Cortex of kidney (tissue), 1 donor: ENCODE measurements at places on chromosomes 6 and 20.

GRCh38 chr6:137271245-137272183 is 52.3 kb upstream of the IFNGR1 start:
- no peak for DNase-seq

DNA sequence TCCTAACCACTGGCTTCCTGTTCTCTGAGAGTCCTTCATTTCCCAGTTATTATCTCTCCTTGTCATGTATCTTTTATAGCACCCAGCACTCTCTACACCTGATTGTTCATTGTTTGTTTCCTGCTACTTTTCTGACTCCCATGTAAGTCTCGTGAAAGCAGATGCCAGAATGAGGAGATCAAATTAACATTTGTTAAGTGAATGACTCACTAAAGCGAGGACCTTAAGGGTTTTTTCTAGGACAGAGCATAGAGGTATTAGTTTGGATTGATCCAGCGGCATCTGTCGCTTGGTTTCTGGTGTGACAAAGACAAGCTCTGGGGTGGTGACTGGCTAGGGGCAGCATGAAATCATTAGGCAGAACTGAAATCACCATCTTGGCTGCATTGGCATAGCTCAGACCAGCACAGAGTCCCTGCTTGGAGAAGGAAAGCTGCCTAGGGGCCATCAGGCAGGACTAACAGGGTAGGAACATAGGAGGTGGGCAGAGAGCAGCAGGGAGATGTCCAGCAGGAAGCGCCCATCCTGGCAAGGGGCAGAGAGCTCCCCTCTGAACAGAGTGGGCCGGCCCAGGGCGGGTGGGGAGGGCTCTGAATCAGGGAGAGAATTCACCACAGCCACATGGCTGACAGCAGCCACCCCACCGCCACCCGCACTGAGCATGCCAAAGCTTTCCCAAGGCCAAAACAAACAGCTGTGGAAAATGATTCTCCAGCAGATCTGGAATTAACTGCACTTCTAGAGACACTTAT is 97.1 kb upstream of the CEP85L start:
- DNase-seq: no peak

GRCh38 chr6:18990059-18990978 is 603.2 kb downstream of the RNF144B start:
- no peak for DNase-seq

DNA sequence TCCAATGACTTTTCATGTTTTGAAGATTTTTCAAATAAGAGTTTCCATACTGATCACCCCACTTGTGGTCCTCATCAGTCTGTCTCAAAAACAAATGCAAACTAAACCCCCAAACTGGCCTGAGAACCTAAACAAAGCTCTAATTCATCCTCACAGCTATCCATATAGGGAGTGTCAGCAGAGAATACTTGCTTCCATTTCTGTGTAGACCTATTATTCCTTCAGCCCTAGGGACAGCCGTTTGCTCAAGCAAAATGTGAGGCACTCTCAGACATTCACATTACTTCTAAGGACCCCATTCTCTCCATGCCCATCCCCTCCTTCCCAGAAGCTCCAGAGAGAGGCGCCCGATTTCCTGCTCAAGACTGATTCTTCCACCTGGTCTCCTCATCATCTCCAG is 24.6 kb downstream of the DNAAF9 start:
- DNase-seq: no peak

GRCh38 chr20:5077761-5078387 is 41.9 kb downstream of the PCNA start:
- DNase-seq: no peak

GRCh38 chr6:77440206-77440976 is 22.9 kb downstream of the HTR1B start:
- no peak for DNase-seq

DNA sequence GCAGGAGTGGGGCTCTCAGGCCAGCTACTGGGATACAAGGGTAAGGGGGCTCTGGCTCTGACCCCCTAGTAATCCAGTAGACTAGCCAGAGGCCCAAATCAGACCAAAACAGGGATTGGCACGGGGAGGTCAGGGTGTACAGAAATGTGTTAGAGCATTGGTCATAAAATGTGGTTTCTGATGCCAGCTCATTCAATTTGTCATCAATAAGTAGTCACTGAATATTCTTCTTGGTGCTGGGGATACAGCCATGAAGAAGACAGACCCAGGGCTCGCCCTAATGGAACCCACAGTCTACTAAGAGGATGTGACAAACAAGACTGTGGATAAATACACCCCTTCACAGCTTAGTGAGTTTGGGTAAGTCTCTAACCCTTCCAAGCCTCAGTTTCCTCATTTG is 11.1 kb downstream of the MAP1LC3A start:
- no peak for DNase-seq

GRCh38 chr6:20746024-20746423 is 211.8 kb downstream of the CDKAL1 start:
- no peak for DNase-seq

DNA sequence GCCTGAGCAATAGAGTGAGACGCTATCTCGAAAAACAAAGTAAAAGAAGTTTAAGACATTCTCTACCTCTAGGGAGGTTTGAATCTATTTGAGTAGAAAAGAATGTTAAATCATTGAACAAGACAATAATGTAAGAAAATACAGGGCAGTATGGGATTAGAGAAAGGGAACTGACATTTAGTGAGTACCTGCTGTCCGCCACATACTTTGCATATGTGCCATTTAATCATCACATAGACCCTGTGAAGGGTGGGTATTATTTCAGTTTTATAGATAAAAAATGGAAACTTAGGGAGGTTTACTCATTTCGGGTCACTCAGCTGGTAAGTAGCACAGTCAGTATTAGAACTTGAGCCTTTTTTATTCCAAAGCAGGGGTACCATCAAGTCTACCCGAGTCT is 31.4 kb downstream of the STK4 start:
- no peak for DNase-seq

- no peak for DNase-seq
These were observed 619 bp downstream of the RREB1 start for GRCh38 chr6:7108196-7108963.

- DNase-seq: no peak
These were observed 63.9 kb downstream of the KCNS1 start for GRCh38 chr20:45037050-45037449.

GRCh38 chr6:7776509-7776908 is 50.6 kb downstream of the BMP6 start:
- DNase-seq: no peak

- no peak for DNase-seq
These were observed 39.1 kb upstream of the DDR1 start for GRCh38 chr6:30845183-30845582.

- DNase-seq: no peak
These were observed 78.7 kb downstream of the TMEM170B start for GRCh38 chr6:11616200-11616611.

DNA sequence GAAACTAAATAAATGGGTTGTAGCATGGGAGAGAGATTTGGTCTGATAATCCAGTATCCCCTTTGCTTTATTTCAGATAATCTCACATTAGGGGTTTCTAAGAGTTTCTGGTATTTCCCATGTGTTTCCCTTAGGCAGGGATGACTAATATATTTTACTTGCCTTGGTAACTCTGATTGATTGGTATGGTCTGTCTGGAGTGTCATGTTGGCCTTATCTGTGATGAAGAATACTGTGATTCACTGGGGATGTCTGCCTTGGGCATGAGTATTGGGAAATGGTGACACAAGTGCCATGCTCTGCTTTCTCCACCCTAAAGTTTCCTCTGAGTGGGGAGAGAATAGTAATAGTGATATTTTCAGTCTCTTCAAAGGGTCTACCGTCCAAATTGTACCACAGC is 10.1 kb downstream of the SLC22A2 start:
- DNase-seq: no peak

- DNase-seq: no peak
These were observed 151.7 kb downstream of the UST start for GRCh38 chr6:148898376-148899014.

- DNase-seq: no peak
These were observed 55.8 kb upstream of the MTRF1L start for GRCh38 chr6:153058291-153058690.

DNA sequence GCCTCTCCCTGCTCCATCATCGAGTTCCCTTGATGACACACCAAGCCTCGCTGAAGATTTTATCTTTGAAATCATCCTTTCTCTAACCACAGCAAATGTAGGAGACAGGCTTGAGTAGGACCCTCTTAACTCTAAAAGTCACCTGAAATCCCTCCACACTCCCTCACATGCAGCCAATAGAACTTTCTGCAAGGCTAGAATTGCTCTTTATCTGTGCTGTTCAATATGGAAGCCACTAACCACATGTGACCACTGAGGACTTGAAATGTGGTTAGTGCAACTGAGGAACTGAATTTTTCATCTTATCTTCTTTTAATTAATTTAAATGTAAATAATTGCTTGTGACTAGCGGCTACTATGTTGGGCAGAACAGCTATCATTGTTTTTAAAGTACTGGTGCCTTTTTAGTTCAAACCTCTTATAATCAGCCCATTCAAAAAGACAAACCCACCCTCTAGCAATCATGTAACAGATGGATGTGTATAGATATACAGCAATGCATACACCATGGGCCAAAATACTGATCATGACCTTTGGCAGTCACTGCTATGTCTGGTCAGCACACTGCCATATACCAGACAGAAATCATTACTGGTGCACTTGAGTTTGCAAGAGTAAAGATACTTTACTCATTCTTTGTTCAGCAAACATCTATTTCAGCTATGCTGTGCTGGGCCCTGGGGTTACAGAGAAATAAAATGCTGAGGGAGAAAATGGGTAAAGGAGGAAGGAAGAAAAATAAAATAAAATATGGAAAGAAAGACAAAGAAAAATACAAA is 50.0 kb downstream of the GFOD1 start:
- no peak for DNase-seq

GRCh38 chr6:45514454-45515230 is 136.9 kb upstream of the SUPT3H start:
- DNase-seq: no peak

DNA sequence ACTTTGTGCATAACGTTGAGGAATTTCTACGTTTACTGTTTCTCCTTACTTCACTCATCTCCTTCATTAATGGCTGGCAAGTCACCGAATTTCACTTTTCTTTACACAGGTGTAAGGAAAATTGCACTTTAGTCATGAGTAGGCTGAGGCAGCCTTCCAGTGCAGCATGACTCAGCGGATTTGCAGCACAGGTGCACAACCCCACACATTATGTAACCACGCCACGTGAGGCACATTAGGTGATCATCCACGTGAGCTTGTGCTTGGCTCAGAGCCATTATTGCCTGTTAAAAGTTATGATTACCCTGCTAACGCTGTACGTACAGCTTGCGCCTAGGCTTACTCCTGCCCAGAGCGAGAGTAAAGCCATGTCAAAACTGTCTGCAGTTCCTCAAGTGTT is 158.8 kb downstream of the NKAIN2 start:
- no peak for DNase-seq

GRCh38 chr6:80363501-80364122 is 257.1 kb downstream of the BCKDHB start:
- no peak for DNase-seq

- no peak for DNase-seq
These were observed 646.7 kb upstream of the PTCHD4 start for GRCh38 chr6:48757661-48758060.

DNA sequence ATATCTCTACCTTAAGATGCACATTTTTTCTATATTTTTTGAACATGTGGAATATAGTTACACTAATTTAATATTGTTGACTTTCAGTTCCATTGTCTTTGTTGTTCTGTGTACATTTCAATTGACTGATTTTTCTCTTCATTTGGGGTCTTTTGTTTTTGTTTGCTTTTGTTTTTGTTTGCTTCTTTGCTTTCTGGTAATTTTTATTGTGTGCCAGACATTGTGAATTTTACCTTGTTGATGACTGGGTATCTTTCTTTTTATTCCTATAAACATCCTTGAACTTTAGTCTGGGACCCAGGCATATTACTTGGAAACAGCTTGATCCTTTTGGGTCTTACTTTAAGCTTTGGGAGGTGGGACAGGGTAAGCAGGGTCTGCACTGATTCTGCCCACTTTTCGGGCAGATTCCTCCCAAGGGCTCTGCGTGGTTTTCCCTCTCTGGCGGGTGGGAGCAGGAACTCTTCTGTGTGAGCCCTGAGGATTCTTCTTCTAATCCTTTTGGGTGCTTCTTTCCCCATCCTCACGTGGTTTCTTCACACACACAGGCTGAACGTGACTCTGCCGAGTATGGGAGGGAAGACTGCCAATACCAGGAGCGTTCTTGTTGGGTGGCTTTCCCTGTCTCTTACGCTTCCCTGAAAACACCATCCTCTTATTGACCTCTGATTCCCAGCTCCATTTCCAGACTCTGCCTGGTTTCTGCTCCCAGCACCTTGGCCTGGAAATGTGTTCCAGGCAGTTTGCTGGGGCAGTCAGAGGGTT is 200.5 kb downstream of the ARID1B start:
- no peak for DNase-seq

- no peak for DNase-seq
These were observed 82.9 kb upstream of the FOXP4 start for GRCh38 chr6:41463062-41463930.

GRCh38 chr20:5844063-5844681 is 94.0 kb downstream of the SHLD1 start:
- DNase-seq: no peak
